ENCODE measurements at places on chromosomes 1 and 21.

DNA sequence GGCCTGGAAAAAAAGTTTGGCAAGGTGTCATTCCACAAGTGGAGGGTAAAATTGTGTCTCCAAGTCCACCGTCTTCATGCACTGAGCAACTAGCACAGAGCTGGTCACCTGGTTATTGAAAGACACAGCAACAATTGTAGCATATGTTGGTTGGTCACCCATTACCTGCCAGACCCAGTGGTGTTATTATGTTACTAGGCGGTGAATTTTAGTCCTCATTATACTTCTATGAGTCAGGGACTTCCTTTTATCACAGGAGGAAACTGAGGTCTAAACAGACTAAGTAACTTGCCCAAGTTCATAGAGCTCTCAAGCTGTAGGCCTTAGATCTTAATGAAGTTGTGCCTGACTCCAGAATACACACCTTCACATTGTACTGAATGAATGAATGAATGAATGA, 94.9 kb upstream of the VANGL1 start:
- no peak for DNase-seq

- DNase-seq, result no peak
Observed at GRCh38 chr1:67393737-67394136, 36.5 kb downstream of the SERBP1 start.

DNA sequence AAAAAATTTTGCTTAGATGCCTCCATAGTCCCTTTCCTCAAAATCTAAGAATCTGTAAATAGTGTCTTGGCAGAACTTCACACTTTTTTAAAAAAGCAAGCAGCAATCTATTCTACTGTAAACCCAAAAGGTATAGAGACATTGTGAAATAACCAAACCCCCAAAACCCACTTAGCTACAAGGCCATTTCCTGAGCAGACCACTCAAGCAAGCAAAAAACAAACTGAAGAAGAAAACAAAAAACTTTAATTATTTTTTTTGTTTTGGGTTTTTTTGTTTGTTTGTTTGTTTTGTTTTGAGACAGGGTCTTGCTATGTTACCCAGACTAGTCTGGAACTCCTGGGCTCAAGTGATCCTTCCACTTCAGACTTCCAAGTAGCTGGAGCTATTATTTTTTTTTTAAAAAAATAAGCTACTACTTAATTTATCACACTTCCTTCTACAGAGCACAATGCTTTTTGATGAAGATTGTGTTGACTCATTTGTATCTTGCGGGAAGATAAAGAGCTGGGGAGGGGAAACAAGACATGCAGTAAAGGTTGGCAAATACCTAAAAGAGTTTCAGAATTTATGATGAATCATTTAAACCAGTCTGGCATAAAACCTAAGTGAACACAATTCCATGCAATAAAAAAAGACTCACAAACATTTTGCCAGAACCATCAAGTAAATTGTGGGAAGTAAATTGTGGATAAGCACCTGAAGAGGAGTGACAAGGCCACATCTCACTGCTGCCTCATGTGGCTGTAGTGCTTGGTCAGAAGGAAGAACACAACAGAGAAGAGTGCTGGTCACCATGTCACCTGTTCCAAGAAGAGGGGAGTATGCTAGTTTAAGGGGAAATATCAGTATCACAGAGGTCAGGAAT, 2.7 kb upstream of the PTPN22 start:
- DNase-seq, result peak; percentile 45

DNA sequence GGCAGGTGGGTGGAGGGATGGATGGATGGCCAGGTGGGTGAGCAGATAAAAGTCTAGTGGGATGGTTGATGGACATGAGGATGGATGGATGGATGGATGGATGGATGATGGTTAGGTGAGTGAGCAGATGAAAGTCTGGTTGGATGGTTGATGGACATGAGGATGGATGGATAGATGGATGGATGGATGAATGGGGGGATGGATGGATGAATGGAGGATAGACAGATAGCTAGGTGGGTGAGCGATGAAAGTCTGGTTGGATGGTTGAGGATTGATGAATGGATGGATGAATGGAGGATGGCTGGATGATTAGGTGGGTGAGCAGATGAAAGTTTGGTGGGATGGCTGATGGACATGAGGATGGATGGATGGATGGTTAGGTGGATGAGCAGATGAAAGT, 9.0 kb upstream of the ARHGEF19 start:
- DNase-seq, result no peak

- no peak for DNase-seq
Observed at GRCh38 chr1:150127464-150127863, 22.3 kb upstream of the PLEKHO1 start.

DNA sequence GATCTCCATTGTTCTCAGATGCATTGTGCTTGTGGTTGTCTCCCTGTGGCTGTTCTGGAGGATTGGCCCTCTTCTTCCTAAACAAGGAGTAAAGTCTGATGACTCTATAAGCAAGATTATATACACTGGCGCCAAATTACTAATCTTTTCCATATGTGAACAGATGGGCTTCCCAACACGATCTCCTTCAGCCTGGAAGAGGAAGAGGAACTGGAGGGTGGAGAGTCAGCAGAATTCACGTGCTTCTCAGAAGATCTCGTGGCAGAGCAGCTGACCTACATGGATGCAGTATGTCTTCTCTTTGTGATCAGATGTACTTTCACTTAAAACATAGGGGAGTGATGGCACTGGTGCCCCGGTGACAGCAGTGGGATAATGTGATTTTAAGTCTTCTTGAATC, 78.7 kb downstream of the RGL1 start:
- no peak for DNase-seq

- DNase-seq, result no peak
Observed at GRCh38 chr1:169478094-169478672, 7.6 kb downstream of the SLC19A2 start.

DNA sequence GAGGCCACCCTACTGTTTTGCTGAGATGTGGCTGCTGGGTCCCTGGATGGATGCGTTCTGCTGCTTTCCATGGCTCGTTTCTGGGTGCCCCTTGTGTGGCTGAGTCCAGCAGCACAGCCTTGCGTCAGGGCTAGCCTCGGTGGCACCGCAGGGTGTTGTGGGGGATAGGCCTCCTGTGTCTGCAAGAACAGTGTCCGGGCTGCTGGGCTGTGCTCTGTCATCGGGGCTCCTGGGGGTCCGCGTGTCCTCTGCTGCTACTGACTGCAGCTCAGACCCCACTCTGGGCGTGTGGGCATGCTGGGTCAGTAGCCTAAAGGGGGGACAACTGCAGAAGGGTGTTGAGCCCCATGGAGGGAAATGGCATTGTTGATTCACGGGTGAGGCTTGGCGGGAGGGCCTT, 4.9 kb downstream of the RRP1 start:
- no peak for DNase-seq

DNA sequence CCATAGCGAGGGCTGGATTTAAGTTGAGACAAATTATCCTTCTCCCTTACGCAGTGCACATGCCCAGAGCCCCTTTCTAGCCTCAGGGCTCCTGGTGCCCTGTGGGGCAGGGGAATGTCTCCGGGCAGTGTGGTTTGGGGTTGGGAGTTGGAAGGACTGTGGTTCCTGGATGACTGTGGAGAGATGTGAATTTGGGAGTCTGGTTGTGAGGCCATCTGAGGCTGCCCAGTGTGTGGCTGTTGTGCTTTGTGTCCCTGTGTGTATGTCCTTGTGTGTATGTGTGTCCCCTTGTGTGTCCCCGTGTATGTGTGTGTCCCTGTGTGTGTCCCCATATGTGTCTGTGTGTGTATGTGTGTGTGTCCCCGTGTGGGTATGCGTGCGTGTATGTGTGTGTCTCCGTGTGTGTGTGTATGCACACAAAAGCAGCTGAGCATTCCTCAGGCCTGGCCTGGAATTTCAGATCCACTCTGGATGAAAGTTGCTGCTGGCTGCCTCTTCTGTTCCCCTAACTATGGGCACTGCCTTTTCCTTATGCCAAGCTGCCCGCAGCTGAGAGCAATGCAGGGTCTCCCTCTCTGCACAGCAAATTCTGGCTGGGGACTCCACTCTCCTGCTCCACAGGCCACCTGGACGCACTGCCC, 65.4 kb downstream of the UBIAD1 start:
- DNase-seq, result no peak

DNA sequence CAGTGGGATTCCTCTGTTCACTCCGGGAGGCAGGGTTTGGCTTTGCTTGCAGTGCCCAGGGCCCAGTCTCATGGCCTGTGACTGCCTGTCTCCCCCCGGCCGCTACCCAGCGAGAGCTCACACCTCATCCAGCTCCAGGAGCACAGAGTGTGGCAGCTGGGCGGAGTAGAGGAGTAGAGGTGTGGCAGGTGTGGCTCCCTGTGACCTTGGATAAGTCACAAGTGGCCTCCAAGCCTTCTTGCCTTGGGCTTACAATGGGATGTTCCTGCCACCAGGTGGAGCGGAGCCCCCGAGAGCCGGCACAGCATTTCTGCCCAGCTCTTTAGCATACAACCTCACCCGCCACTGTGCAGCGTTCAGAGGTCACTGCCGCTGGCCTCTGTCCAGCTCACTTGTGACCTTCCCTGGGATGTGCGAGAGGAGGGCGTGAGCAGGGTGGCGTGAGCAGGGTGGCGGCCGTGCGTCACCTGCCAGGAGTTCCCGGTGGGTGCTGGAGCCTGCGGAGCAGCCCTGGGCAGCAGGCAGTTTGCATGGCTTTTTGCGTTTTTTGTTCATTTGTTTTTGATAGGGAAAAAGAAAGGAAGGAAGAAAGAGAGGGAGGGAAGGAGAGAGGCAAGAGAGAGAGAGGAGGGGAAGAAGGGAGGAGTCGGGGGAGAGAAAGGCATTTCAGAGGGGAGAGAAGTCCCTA, 42.4 kb downstream of the CRYAA start:
- no peak for DNase-seq

- DNase-seq, result no peak
Observed at GRCh38 chr1:226076378-226076777, 13.9 kb downstream of the H3-3A start.

DNA sequence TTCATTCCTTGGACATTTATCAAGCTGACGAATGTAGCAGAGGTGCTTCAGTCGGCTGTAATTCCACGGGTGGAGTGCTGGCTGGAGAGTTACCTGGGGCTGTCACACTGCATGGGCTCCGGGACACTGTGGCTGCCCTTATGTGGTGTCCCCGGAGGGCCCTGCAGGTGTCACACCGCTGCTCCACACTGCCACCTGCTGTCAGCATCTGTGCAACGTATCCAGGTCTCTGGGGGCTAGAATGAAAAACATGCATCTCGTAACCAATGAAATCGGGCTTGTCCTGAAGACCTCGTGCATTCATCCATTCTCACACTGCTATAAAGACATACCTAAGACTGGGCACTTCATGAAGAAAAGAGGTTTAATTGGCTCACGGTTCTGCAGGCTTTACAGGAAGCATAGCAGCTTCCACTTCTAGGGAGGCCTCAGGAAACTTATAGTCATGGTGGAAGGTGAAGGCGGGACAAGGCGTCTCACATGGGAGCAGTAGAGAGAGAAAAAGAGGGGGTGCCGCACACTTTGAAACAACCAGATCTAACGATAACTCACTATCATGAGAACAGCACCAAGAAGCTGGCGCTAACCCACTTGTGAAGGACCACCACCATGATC, 46.7 kb upstream of the PCBP3 start:
- DNase-seq, result peak; percentile 86

- no peak for DNase-seq
Observed at GRCh38 chr1:227428803-227429202, 110.5 kb upstream of the CDC42BPA start.

DNA sequence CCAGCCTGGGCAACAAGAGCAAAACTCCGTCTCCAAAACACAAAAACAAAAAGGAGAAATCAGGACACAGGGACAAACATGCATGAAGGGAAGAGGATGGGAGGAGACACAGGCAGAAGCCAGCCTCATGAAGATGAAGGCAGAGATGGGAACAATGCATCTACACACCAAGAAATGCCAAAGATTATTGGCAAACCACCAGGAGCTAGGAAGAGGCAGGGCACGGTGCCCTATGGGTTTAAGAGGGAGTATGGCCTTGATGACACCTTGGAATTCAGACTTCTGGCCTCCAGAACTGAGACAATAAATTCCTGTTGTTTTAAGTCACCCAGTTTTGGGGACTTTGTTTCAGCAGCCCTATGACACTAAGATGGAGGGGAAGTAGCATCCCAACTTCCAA, 5.2 kb downstream of the TMPRSS3 start:
- no peak for DNase-seq

GRCh38 chr1:115320377-115320776, 17.7 kb downstream of the NGF start:
- no peak for DNase-seq

GRCh38 chr1:151713044-151713443, 3.6 kb downstream of the CELF3 start:
- DNase-seq, result no peak

DNA sequence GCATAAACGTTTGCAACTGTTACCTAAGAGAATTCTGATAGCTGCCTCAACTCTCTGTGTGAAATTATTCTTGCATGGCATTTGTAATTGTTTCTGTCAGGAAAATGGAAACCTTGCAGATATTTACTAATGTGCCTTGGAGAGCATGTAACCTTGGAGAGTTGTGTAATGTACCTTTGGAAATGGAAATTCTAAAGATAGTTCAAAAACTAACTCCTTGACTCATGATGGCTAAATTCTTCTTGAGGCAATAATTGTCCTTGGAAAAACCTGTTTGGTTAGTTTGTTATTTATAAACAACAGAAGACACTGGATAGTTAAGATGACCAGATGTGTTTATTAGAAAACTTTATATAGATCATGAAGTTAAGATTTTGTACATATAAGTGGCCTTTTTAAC, 1033.8 kb downstream of the PLA2G4A start:
- no peak for DNase-seq

GRCh38 chr1:2595261-2595811, 8.8 kb downstream of the PRXL2B start:
- no peak for DNase-seq

GRCh38 chr21:45517249-45518065, 24.8 kb downstream of the SLC19A1 start:
- DNase-seq, result no peak

GRCh38 chr1:34444516-34444915, 267.8 kb downstream of the C1orf94 start:
- no peak for DNase-seq

- DNase-seq, result no peak
Observed at GRCh38 chr1:221881805-221882581, 140.1 kb upstream of the DUSP10 start.

- no peak for DNase-seq
Observed at GRCh38 chr1:234953655-234954405, 174.8 kb downstream of the TOMM20 start.

GRCh38 chr1:32250893-32251716, at the start of gene LCK:
Gene LCK, plus strand, starts transcription at chr1:32251265. Its CDS starts 23,065 bp downstream, at chr1:32274330.
- no peak for DNase-seq

- DNase-seq, result no peak
Observed at GRCh38 chr1:211789641-211790464, 40.7 kb downstream of the LPGAT1 start.

DNA sequence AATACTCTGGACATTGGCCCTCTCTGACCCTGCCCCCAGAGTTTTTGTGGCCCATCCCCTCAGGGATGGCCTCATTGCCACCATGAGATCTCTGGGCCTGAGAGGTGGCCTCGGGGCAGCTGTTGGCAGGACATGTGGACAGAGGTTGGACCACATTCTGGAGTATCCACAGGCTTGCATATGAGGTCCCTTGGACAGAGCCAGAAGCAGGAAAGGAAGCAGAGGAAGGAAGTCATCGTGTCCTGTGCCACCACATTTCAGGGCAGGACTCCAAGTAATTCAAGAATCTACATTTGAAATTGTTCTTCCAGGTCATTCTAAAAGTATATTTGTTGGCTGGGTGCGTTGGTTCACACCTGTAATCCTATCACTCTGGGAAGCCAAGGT, 95.9 kb upstream of the PPP2R5A start:
- DNase-seq, result no peak

GRCh38 chr1:220089650-220090556, at the start of gene BPNT1:
Gene BPNT1, minus strand, starts transcription at chr1:220089788. Its CDS starts 9,942 bp downstream, at chr1:220079846.
- DNase-seq, result peak; percentile 86

- DNase-seq, result no peak
Observed at GRCh38 chr1:179917601-179918429, 35.7 kb downstream of the TOR1AIP1 start.

GRCh38 chr21:24224422-24224821, 1382.9 kb downstream of the MRPL39 start:
- no peak for DNase-seq

Measured in HEK293T (cell line).